ENCODE measurements at places on chromosomes 7 and 10. TPM values are rescaled to one million over a fixed set of nuclear protein-coding genes. Genes with fewer than 3 reads are reported as not detected.
A peak's percentile ranks its signal among the peaks of the same experiment; 100 is the strongest.

- H3K27me3 ChIP-seq: no peaks in the 10 kb centered on the region
- peak overlapping the region; percentile 74 for H3K27ac ChIP-seq
- peaks cover 25% of the 10 kb centered on the region for H3K4me1 ChIP-seq
- DNase-seq: no peak
- H3K36me3 ChIP-seq: peaks cover 54% of the 10 kb centered on the region
Observed at GRCh38 chr7:100466653-100467605, 2.9 kb upstream of the SPACDR start.

DNA sequence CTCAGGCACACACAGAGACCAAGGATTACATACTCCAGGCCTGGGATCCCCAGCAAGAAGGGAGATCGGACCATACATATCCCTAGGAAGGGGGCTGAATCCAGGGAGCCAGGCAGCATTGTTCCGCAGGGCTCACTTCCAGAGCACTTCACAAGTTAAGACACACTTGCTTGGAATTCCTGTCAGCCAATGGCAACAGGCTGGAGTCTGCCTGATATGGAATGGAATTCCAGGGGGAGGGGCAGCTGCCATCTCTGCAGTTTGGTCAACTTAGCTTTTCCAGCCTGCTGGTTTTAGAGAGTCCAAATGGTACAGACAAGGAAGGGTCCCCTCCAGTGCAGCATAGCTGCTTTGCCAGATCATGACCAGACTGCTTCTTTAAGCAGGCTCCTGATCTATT, 290.0 kb upstream of the GLI3 start:
- no peaks in the 10 kb centered on the region for H3K36me3 ChIP-seq
- H3K27ac ChIP-seq: no peak overlapping the region
- no peaks in the 10 kb centered on the region for H3K27me3 ChIP-seq
- no peak for DNase-seq
- no peaks in the 10 kb centered on the region for H3K4me1 ChIP-seq

Gene MBL2
- total RNA-seq: not detected

Gene TAF5
- 4.8 TPM for total RNA-seq

DNA sequence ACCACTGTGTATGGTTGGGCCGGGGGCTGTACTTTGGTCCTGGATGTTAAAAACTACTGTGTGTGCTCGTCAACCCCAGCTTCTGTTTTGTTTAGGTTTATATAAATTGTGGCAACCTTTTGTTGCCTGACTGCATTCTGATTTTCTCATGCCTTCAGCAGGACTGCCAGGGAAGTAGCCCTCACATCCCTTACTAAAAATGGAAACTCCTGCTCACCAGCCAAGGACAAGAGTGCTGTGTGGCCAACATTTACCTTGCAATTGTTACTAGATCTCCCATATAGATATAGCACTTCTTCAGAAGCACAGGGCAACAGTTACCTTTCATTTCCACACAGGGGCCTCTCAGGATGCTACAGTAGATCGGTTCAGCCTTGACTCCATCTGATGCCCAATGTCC, 174.4 kb downstream of the TAX1BP1 start:
- no peaks in the 10 kb centered on the region for H3K4me1 ChIP-seq
- no peak for DNase-seq
- H3K36me3 ChIP-seq: no peaks in the 10 kb centered on the region

DNA sequence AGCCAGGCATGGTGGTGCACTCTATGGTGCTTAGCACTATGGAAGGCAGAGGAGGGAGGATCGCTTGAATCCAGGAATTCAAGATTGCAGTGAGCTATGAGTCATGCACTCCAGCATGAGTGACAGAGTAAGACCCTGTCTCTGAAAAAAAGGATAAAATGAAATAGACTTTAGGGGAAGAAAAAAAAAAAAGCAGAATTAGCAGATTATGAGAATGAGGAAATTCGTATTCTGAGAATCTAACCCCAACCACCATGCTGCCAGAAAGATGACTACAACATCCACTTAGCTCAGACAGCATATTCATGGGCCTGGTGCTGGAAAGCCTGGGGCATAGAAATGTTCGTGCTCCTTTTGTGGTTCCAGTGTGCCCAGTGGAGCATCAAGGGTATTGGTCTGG, 63.3 kb downstream of the TMEM26 start:
- no peaks in the 10 kb centered on the region for H3K4me1 ChIP-seq
- no peak overlapping the region for H3K4me3 ChIP-seq
- no peaks in the 10 kb centered on the region for H3K27me3 ChIP-seq

Gene PTEN
- total RNA-seq: 62.9 TPM

Gene KLF14
- not detected for total RNA-seq

DNA sequence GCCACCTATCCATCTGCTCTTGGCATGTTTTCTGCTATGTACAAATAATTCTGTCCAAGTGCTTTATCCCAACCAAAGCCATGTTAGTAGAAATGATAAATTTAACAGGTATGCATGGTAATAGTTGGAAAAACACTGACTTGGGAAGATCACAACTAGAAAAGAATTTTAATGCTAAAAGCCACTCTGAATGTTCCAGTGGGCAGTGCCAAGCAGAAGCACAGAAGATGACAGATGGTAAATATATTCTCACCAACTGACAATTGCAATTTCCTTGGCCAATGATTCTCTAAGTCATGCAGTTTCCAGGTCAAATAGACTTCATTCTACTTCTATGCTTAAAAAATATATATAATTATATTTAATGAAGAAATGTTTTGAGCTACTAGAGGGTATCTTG, 83.6 kb upstream of the SEMA3C start:
- DNase-seq: no peak
- no peaks in the 10 kb centered on the region for H3K36me3 ChIP-seq
- H3K4me1 ChIP-seq: no peaks in the 10 kb centered on the region
- no peak overlapping the region for H3K4me3 ChIP-seq

Gene ANKRD61
- total RNA-seq: not detected

GRCh38 chr10:96645191-96645721, 58.4 kb upstream of the TM9SF3 start:
- H3K4me1 ChIP-seq: no peaks in the 10 kb centered on the region
- no peaks in the 10 kb centered on the region for H3K36me3 ChIP-seq
- H3K27me3 ChIP-seq: no peaks in the 10 kb centered on the region

Gene PKD1L1
- under 0.01 TPM for total RNA-seq

- H3K4me1 ChIP-seq: no peaks in the 10 kb centered on the region
- H3K27me3 ChIP-seq: no peaks in the 10 kb centered on the region
- no peak for DNase-seq
- no peak overlapping the region for H3K27ac ChIP-seq
- H3K36me3 ChIP-seq: no peaks in the 10 kb centered on the region
Observed at GRCh38 chr7:26449175-26450165, 157.8 kb downstream of the SNX10 start.

- no peak for DNase-seq
- no peaks in the 10 kb centered on the region for H3K27me3 ChIP-seq
- no peak overlapping the region for H3K4me3 ChIP-seq
- H3K36me3 ChIP-seq: no peaks in the 10 kb centered on the region
Observed at GRCh38 chr10:124745673-124746072, 1.5 kb upstream of the FAM53B start.

Gene C10orf62
- total RNA-seq: not detected

GRCh38 chr7:6545398-6546126, 5.7 kb downstream of the GRID2IP start:
- DNase-seq: no peak
- no peaks in the 10 kb centered on the region for H3K36me3 ChIP-seq
- H3K27ac ChIP-seq: no peak overlapping the region
- H3K27me3 ChIP-seq: no peaks in the 10 kb centered on the region

DNA sequence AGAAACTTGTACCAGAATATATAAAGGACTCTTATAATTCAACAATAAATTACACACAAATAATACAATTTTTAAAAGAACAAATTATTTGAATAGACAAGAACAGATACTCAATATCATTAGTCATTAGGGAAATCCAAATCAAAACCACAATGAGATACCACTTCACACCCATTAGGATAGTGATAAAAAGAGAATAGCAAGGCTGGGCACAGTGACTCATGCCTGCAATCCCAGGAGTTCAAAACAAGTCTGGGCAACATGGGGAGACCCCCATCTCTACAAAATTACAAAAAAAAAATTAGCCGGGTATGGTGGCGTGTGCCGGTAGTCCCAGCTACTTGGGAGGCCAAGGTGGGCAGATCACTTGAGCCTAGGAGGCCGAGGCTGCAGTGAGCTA, 52.2 kb upstream of the KCNIP2 start:
- H3K36me3 ChIP-seq: no peaks in the 10 kb centered on the region
- H3K4me1 ChIP-seq: peaks cover 6% of the 10 kb centered on the region
- H3K4me3 ChIP-seq: no peak overlapping the region
- no peaks in the 10 kb centered on the region for H3K27me3 ChIP-seq

GRCh38 chr10:114653926-114654325, 4.1 kb downstream of the ABLIM1 start:
- H3K4me3 ChIP-seq: no peak overlapping the region
- H3K27me3 ChIP-seq: no peaks in the 10 kb centered on the region
- DNase-seq: no peak
- H3K27ac ChIP-seq: no peak overlapping the region
- peaks cover 35% of the 10 kb centered on the region for H3K4me1 ChIP-seq

GRCh38 chr10:6364893-6365292, 162.2 kb downstream of the PFKFB3 start:
- no peak for DNase-seq
- H3K4me1 ChIP-seq: no peaks in the 10 kb centered on the region
- H3K4me3 ChIP-seq: no peak overlapping the region
- no peaks in the 10 kb centered on the region for H3K36me3 ChIP-seq

GRCh38 chr7:69778138-69778537, 179.9 kb downstream of the AUTS2 start:
- H3K4me3 ChIP-seq: no peak overlapping the region
- no peaks in the 10 kb centered on the region for H3K27me3 ChIP-seq
- no peak overlapping the region for H3K27ac ChIP-seq
- no peak for DNase-seq

GRCh38 chr7:133253519-133253875, 619 bp downstream of the EXOC4 start:
- peak; percentile 58 for DNase-seq
- no peaks in the 10 kb centered on the region for H3K27me3 ChIP-seq
- H3K27ac ChIP-seq: peak overlapping the region; percentile 92
- H3K4me3 ChIP-seq: peak overlapping the region; percentile 92

DNA sequence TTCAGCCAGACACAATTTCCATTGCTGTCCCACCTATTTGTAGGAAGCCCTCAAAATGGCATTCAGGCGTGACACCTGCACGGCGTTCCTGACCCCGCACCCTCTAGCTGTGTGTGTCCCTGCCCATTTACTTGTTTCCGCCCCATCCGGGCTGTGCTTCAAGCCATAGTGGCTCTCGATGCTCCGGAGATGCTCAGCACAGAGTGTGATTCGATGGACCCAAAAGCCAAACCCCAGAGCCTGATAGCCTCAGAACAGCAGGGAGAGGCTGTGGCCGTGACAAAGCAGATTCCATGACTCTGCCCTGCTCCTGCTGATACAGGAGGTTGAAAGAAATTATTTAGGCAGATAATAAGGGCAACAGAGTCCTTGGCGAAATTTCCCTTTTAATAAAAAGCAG, 13.4 kb downstream of the BUD31 start:
- H3K36me3 ChIP-seq: peaks cover 60% of the 10 kb centered on the region
- no peak overlapping the region for H3K4me3 ChIP-seq
- H3K27ac ChIP-seq: no peak overlapping the region
- DNase-seq: no peak
- no peaks in the 10 kb centered on the region for H3K4me1 ChIP-seq

Gene NKX1-2
- total RNA-seq: not detected

- no peak overlapping the region for H3K4me3 ChIP-seq
- no peaks in the 10 kb centered on the region for H3K27me3 ChIP-seq
- peaks cover 47% of the 10 kb centered on the region for H3K4me1 ChIP-seq
- no peak overlapping the region for H3K27ac ChIP-seq
- no peak for DNase-seq
- no peaks in the 10 kb centered on the region for H3K36me3 ChIP-seq
Observed at GRCh38 chr10:76302481-76302880, 871.1 kb downstream of the LRMDA start.

GRCh38 chr10:79123547-79123963, 54.8 kb downstream of the ZMIZ1 start:
- H3K4me3 ChIP-seq: no peak overlapping the region
- H3K27me3 ChIP-seq: no peaks in the 10 kb centered on the region
- peaks cover 44% of the 10 kb centered on the region for H3K36me3 ChIP-seq
- H3K27ac ChIP-seq: no peak overlapping the region
- no peak for DNase-seq

DNA sequence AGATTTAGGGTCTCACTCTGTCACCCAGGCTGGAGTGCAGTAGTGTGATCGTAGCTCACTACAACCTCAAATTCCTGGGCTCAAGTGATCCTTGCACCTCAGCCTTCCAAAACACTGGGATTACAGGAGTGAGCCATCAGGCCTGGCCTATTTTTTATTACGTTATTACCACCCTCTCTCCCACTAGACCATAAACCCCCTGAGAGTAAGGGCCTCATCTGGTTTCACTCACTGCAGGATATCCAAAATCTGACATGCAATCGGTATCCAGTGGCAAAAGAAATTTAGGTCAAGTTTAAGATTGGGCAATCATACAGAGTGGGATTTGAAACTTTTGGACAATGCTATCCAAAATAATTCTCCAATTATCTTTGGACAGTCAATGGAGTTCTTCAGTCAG, 117.0 kb upstream of the NEBL start:
- H3K27me3 ChIP-seq: no peaks in the 10 kb centered on the region
- no peaks in the 10 kb centered on the region for H3K4me1 ChIP-seq
- no peaks in the 10 kb centered on the region for H3K36me3 ChIP-seq
- H3K27ac ChIP-seq: no peak overlapping the region
- no peak overlapping the region for H3K4me3 ChIP-seq
- DNase-seq: no peak

Gene IMPDH1
- total RNA-seq: 104 TPM

Gene PURB
- 8.7 TPM for total RNA-seq

Gene SPDYE2
- total RNA-seq: not detected

DNA sequence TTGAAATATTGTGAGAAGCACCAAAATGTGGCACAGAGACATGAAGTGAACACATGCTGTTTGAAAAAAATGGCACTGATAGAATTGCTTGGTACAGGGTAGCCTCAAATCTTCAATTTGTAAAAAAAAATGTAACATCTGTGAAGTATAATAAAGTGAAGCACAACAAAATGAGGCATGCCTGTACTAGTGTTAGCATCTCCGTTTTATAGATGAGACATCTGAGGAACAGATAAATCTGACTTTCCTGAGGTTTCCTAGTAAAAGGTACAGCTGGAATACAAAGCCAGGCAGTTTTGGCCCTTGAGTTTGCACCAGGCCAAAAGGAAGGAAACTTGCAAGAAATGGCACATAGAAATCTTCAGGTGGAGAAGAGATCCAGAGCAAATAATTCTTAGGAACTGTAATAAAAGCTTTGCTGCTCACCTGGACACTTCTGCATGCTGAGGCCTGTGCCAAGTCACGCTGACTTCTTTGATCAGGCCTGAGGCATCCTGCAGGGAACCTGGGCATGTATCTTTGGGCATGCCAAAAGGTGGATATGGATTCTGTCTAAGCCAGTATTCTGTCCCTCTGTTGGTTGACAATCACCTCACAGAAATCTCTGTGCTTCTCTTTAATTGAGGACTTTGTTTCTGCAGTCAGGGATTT, 251.5 kb upstream of the PLPP4 start:
- no peak for DNase-seq
- H3K27ac ChIP-seq: no peak overlapping the region
- no peaks in the 10 kb centered on the region for H3K27me3 ChIP-seq
- no peaks in the 10 kb centered on the region for H3K4me1 ChIP-seq
- no peak overlapping the region for H3K4me3 ChIP-seq
- H3K36me3 ChIP-seq: no peaks in the 10 kb centered on the region

- H3K27me3 ChIP-seq: no peaks in the 10 kb centered on the region
- no peak overlapping the region for H3K27ac ChIP-seq
Observed at GRCh38 chr10:67853512-67853911, 15.5 kb upstream of the DNAJC12 start.

GRCh38 chr10:19730907-19731217, 85.4 kb upstream of the PLXDC2 start:
- H3K4me3 ChIP-seq: no peak overlapping the region
- no peaks in the 10 kb centered on the region for H3K27me3 ChIP-seq
- no peaks in the 10 kb centered on the region for H3K4me1 ChIP-seq
- no peaks in the 10 kb centered on the region for H3K36me3 ChIP-seq

All from stomach (tissue), 19 donors.